Suppressor macrophage treated with lipopolysaccharide for 1 hour (primary cell): ENCODE measurements at places on chromosomes 3 and 15.
A peak's percentile ranks its signal among the peaks of the same experiment; 100 is the strongest.

DNA sequence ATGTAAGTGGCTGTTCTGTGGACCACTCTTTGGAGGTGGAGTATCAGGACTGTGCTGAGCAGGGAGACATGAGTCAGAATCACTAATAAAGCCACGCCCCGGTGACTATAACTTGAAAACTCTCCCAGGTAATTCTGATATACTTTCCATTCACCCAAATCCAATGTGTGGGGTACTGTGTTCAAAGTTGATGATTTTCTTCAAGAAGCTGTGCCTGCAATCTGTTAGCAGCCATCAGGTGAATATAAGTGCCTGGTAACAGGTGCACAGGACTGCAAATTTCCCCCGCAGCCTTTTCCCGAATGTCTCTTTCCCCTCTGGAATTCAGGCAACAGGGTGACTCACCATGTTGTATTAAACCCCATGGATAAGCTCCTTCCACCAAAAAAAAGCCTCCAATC, 17.0 kb downstream of the MAGI1 start:
- DNase-seq = no peak

DNA sequence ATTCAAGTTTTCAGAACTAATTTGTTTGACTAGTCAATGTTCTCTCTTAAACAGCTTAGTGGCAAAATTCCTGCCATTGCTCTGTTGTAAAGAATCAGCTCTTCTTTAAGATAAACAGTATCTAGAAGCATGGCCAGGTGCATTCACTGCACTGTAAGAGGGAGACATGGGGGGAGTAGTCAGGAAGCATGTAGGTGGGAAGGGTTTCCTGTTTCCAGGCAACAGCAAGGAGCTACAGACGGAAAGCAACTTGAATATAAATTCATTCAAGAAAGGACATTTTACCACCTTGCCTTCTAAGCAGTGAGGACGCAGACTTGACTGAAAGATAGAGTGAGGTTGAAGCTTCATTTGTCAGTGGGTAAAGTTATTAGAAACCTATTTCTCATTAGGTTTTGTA, 55.3 kb downstream of the BBX start:
- no peak for DNase-seq

- no peak for DNase-seq
These were observed 395.8 kb downstream of the NTRK3 start for GRCh38 chr15:87860743-87861142.

DNA sequence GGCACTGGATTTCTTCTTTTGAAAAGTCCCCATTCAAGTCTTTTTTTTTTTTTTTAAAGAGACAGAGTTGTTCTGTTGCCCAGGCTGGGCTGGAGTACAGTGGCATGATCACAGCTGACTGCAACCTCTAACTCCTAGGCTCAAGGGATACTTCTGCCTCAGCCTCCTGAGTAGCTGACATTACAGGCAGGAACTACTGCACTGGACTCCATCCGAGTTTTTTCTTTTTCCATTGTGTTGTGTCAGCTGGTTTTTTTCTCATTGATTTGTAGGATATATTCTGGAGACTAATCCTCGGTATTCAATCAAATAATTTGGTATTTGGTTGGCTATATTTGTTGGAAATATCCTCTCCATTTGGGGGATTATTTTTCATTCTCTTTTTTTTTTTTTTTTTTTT, 11.8 kb downstream of the POLR2M start:
- no peak for DNase-seq

DNA sequence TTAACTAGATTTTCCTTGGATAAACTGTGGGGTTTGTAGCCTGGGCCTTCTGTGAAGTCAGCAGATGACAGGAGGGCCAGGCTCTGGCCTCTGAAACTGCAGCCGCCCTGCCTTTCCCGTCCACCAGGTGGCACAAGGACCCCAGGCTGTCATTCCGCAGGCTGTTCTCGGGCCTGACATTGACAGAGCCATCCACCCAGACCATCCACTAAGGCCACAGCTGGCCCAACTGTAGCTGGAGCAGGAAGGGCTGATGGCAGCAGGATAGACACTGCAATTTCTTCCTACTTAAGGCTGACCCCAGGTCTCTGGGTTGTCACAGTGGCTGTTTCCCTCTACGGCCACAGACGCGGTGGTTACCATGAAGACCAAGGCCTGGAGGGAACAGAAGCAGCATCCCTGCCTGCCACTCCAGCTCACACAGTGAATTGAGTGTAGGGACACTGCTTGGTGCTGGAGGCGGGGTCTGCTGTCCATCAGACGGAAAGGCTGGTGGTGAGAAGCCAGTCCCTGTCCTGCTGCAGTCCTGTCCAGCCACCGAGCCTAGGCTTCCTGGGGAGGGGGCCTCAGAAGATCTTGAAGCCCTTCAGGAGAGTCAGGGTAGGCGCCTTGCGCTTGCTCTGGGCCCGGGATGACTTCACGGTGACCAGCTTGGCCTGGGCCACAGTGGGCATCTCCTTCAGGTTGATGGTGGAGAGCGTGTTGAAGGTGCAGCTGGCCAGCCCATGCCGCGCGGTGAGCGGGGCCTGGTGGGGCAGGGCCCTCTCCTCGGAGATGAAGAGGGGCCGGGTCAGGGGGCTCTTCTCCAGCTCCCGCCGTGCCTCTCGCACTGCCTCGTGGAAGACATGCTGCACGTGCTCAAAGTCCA, 9.4 kb downstream of the SLC51B start:
- peak; percentile 85 for DNase-seq

- DNase-seq = no peak
These were observed 80.2 kb downstream of the FMN1 start for GRCh38 chr15:33114374-33114717.

DNA sequence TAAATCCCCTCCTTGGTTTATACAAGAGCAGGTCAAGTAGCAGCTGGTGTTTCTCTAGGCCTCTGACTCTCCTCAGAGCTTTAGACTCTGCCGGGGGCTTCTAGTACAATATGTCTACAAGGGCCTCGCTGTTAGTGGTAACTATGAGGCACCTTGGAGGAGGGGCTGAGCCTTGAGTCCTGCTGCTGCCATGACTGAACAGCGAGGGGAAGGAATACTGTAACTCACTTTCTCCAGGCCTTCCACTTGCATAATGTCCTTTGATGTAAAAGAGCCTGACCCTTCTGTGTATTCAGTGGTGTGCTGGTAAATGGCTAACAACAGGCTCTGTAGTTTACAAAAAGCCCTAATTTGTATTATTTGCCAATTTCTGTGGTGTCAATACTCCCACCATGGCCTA, 27.8 kb downstream of the DRD3 start:
- DNase-seq = no peak

DNA sequence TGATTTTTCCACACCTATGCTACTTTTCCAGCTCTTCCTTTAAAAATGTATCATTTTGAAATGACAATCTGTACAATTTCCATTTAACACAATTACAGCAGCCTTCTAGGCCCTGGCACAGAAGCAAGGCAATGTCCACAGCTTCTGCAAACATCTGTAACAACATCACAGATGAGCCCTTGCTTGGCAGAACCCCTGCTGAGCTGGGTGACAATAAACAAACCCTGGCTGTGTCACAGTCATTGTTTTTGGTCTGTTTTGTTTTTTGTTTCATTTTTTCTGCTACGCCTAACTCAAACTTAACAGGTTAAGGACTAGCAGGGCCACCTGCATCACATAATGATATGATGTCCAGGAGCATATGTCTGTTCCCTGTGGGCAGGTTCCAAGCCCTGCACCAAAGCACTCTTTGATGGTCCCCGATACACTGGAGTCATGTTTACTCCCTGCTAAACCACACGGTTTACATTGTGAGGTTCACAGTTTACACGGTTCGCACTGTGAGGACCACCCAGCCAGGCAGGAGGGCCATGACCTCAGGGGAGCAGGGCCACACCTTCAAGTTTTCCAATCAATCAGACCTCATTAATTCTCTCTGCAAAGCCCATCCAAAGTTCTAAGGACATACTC, 186.8 kb upstream of the CHRNA7 start:
- DNase-seq = no peak

DNA sequence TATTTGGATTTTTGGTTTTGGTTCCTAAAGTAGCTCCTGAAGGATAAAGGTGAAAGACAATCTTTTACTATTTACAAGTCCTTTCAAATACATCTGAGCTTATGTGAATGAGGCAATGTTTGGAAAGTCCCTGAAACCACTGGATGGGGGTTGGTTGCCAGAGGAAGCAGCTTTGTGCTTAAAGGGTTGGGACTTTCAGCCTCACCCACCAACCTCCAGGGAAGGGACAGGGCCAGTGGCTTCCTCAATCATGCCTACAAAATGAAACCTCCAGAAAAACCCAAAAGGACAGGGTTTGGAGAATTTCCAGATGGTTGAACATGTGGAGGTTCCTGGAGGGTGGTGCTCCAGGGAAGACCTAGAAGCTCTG, 20.9 kb upstream of the ABHD17C start:
- peak; percentile 93 for DNase-seq

DNA sequence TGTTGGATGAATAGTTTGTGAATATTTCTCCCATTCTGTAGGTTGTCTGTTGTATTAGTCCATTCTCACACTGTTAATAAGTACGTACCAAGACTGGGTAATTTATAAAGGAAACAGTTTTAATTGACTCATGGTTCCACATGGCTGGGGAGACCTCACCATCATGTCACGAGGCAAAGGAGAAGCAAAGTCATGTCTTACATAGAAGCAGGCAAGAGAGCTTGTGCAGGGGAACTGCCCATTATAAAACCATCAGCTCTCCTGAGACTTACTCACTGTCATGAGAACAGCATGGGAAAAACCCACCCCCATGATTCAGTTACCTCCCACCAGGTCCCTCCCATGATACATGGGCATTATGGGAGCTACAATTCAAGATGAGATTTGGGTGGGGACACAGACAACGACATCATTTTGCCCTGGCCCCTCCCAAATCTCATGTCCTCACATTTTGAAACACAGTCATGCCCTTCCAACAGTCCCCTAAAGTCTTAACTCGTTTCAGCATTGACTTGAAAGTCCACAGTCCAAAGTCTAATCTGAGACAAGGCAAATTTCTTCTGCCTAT, 133.2 kb downstream of the LMLN start:
- peak; percentile 70 for DNase-seq

GRCh38 chr3:67617518-67617917, 36.9 kb downstream of the SUCLG2 start:
- no peak for DNase-seq

GRCh38 chr15:38470816-38471215, 16.9 kb downstream of the FAM98B start:
- DNase-seq = no peak

GRCh38 chr3:159923956-159924355, 64.7 kb upstream of the IL12A start:
- DNase-seq = peak; percentile 65

GRCh38 chr15:47586653-47587224, 130.6 kb upstream of the SEMA6D start:
- no peak for DNase-seq

DNA sequence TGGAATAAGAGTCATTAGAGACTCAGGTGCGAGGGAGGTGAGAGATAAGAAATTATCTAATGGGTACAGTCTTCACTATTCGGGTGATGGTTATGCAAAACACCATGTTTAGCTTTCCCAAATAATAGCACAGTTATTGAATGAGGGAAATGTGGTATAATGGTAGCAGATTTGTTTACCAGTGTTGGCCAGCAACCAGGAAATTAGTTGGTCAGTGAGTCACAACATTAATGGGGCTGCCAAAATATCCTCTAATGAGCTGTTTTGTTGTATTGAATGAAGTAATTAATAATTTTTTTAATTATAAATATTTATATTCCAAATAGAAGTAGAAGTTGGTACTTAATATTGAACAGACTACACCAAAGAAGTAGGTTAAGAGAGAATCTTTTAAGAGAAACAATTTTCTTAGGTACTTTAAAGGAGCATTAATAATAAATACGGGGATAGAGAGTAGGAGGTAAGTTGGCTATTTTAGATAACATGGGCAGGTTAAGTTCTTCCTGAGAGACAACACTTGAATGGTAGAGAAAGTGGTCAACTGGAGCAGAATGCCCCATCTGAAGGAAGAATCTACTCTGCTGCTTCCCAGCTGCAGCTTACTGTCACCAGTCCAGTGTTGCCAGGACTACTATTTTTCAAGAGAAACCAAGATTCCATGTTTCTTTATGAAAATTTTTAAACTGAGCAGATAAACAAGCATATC, 218.8 kb downstream of the UBE2E2 start:
- no peak for DNase-seq

- DNase-seq = peak; percentile 81
These were observed 13.0 kb upstream of the MAPK6 start for GRCh38 chr15:52005748-52006701.

GRCh38 chr3:101890716-101891115, 41.4 kb downstream of the NFKBIZ start:
- peak; percentile 92 for DNase-seq

GRCh38 chr15:54011656-54012055, 33.4 kb downstream of the UNC13C start:
- DNase-seq = no peak

GRCh38 chr3:191170097-191170496, 28.9 kb upstream of the OSTN start:
- DNase-seq = no peak

- peak; percentile 68 for DNase-seq
These were observed 9.9 kb upstream of the LEKR1 start for GRCh38 chr3:156816091-156816793.

- no peak for DNase-seq
These were observed 30.2 kb upstream of the ZNF609 start for GRCh38 chr15:64430000-64430735.

- DNase-seq = no peak
These were observed 13.0 kb upstream of the PARP6 start for GRCh38 chr15:72285402-72285801.

GRCh38 chr3:194089357-194090177, 46.4 kb upstream of the HES1 start:
- DNase-seq = peak; percentile 99

- no peak for DNase-seq
These were observed 62.7 kb downstream of the SLMAP start for GRCh38 chr3:57818772-57819171.

DNA sequence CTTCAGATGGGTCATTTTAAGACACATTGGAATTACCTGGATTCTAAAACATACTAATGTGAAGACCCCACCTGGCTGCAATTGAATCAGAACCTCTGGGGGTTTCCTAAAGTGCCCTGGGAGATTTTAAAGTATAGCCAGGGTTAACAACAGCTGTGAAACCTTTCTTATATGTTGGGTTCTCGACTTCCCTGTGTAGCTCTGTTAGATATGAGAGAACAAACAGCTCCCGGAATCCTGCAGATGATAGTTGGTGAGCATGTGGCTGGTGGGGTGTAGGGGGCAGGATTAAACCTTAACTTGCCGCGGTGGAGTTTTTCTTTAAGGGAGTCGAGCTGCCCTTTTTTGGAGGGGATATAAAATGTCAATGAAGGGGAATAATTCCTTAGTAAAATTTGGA, 12.1 kb downstream of the PLCL2 start:
- DNase-seq = no peak

GRCh38 chr3:170438836-170439235, 20.2 kb downstream of the CLDN11 start:
- DNase-seq = no peak

DNA sequence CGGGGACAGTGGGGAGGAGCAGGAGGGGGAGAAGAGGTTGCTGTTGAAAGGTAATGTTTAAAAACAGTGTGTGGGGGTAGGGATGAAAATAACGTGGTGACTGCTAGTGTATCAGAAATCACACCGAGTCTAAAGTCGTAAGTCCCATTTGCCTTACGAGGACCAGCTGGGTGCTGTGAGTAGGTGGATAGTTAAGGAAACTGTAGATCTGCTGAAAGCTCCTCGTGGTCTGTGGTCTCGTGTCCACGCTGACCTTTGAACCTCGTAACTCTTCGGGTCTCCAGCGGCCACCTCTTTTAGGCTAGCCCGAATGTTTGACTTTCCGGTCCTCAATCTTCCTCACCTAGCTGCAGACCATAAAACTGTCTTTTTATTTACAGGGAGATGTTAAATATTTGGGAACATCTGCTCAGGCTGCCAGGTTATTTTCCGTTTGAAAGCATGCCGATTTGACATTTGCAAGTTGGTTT, 29.3 kb upstream of the ST3GAL6 start:
- peak; percentile 66 for DNase-seq
